ENCODE measurements at places on chromosomes 5 and 9. TPM values are rescaled to one million over a fixed set of nuclear protein-coding genes. Genes with fewer than 3 reads are reported as not detected.

DNA sequence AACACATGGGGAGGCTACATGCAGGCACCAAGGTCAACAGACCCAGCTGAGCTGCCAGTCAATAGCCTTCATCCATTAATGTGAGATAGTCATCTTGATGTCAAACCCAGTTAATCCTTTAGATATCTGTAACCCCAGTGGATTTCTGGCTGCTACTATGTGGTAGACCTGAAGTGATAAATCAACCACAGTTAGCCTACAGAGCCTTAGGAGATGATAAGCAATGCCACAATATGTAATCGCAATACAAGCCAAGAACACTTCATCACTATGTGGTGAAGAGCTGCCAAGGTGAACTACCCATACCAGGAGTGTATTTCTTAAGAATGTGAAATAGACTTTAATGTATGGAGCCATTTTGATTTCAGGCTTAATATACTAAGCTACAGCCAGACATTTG, 1175.5 kb downstream of the DTWD2 start:
- no peak for DNase-seq

- DNase-seq: no peak
These were observed 34.3 kb upstream of the DAB2 start for GRCh38 chr5:39459071-39459470.

- peak; percentile 70 for DNase-seq
These were observed at the start of gene TERT for GRCh38 chr5:1294835-1295649. TSS of gene TERT (minus strand) at chr5:1295068. CDS start at chr5:1294989, 79 bp downstream.

Gene PCDHB16
- 10.9 TPM for total RNA-seq
